ENCODE measurements at places on chromosomes 12 and 14.

DNA sequence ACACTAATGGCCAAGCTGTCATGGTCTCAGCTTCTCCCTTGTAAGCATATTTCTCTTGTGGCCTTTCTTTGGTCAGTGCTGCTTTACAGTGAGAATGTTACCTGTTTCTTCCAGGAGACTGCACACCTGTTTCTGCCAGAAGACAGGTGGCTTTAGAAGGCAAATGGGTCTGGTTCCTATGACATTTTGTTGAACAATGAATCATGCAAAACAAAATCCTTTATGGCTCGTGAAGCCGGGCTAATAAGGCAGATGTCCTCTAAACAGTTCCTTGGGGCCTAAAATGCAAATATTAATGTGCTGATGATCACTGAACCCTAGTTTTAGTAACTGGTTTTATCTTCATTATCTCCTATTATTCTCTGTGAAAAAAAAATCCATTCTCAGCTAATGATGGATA is 927.6 kb downstream of the GALC start:
- DNase-seq, result no peak

DNA sequence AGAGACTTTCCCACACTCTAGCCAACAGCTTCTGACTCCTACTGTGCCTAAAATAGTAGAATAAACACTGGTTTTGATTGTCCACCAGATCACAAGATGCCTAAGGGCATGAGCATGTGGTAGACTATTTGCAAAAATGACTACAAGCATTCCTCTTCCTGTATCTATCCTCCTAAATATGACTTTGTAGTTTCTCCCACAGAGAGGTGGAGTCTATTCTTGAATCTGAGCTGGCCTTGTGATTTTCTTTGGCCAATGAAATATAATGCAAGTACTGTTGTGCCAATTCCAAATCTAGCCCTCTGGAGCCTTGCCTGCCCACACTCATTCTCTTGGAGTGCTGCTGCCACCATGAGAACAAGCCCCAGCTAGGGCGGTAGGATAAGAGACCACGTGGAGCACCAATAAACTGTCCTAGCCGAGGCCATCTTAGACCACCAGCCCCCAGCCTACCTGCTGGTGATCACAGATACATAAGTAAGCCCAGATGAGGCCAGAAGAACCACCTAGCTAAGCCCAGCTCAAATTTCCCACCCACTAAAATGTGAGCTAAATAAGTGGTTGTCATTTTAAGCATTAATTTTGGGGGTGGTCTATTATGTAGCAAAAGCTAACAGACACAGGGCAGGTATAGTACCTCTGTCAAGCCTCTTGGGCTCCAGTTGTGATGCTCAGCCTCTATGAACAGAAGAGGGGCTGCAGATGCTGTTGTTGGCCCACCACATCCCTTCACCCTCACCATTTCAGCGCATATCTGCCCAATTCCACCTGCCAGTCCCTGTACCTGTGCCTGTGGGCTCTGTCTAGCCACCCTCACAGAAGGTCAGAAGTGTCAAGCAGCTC is 17.9 kb downstream of the ZFP36L1 start:
- DNase-seq, result peak; percentile 71

DNA sequence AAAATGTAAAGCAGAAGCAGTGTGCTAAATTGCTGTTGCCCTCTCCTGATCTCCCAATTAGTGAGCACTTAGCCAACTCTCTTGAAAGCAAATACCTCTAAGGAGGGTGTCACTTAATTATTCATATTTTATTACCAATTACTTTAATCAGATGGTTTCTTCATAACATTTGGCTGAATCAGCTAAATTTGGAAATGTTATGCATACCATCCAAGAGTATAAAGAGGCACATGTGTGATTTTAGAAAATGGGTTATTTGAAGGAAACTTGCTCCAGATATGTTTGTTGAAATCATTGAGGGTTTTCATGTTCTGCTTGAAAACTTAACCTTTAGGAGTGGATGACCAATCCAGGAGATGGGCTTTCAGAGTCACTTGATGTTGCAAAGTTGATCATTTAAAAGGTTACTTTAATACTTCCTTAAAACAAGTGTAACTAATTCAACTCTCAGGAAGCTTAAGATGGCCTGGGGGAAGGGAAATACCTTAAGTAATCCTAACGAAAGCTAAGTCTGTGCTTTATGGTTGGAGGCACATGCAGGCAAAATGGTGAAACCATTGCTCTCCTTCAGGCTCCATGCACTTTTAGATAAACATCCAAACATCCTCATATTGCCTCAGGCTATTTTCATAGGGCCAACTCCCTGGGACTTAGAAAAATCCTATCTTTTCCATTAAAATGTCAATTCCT is 434.5 kb downstream of the MDGA2 start:
- no peak for DNase-seq

DNA sequence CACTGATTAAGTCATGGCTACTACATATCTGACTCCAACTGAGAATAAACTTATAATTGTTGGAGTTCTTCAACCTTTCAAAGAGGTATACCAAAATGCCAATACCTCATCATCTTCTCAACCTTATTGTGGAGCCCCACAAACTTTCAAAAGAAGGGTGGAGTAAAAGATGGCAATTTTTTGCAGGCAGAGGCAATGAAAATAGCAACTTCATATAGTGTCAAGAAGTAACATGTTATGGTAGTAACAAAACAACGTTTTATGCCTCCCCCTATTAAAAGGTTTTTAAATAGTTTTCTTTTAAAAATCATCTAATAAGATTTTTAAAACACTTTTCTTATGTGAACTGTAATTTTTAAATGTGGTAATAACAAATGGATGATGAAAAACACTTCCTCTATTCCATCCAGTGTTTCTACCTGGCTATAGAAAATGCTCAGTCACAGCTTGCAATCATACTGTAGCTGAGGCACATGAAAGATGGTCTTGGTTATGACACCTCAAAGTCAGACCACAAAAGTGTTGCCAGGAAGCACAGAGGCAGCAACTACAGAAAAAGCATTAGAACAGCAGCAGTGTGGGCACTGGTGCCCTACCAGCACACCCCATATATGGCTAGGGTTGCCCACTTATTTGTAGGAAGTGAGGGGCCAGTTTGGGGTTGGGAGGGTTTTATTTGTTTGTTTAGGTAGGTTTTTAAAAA is 7.0 kb downstream of the PPP1R12A start:
- peak; percentile 9 for DNase-seq

DNA sequence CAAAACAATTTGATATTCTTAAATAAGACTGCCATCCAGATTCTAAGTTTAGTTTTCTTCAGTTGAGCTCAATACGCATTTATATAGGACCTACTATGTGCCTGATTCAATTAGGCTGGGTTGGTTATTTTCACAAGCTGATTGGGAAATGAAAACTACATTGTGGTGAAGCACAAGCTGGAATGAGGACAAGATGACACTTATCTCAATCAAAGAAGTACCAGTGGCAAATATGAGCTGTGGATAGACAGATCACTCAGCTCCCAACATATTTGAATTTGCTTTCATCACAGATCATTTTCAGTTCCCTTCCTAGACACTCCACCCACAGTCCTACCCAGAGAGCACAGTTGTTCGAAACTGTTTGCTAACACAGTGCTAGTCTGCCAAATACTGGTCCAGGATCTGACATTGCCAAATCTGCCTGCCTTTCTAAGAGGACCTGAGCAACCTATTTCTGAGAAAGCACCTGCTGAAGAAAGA is 74.7 kb downstream of the LLPH start:
- DNase-seq, result peak; percentile 63

DNA sequence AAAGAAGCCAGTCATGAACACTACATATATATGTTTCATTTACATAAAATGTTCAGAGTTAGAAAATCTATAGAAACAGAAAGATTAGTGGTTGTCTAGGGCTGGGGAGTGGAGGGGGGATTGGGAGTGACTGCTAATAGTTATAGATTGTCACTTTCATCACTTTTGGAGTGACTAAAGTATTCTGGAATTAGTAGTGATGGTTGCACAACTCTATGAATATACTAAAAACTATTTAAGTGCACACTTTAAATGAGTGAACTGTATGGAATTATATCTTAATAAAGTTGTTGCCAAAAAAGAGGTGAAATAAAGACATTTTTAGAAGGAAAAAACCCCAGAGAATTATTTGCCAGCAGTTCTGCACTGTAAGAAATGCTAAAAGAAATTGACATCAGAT is 9.5 kb downstream of the CATSPERB start:
- no peak for DNase-seq

DNA sequence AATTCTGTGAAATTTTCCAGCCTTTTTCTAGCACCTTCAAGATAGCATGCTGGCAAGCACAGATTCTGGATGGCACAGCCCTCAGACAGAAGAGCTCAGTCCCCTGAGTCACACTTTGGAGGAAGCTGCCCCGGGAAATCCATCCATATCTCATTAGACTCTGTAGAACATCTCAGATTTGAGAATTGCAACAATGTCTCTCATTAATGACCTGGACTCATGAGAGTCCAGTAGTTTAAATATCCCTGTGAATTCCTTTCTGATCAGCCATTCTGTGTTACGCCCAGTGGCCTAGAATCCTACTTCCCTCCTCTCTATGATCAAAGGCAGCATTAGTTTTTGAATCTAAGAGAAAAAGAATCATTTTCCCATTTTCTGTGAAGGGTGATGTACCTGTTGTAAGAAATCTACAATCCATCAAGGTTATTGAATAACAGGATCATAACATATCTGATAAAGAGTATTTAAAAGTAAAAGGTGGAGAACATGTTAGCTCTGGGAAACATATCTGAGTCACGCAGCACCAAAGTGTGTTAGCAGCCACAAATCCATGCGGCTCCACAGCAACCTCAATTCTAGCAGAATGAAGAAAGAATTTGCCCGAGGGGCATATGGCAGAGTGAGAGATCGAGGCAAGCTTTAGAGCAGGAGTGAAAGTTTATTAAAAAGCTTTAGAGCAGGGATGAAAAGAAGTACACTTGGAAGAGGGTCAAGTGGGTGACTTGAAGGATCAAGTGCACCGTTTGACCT is 855.6 kb upstream of the TMEM132C start:
- DNase-seq, result no peak

Data from inflammatory macrophage treated with lipopolysaccharide for 1 hour (primary cell).